ENCODE measurements at places on chromosomes 4 and X. TPM values are rescaled to one million over a fixed set of nuclear protein-coding genes. Genes with fewer than 3 reads are reported as not detected.

TMEM271 gene
- 0.34 TPM for total RNA-seq

DNA sequence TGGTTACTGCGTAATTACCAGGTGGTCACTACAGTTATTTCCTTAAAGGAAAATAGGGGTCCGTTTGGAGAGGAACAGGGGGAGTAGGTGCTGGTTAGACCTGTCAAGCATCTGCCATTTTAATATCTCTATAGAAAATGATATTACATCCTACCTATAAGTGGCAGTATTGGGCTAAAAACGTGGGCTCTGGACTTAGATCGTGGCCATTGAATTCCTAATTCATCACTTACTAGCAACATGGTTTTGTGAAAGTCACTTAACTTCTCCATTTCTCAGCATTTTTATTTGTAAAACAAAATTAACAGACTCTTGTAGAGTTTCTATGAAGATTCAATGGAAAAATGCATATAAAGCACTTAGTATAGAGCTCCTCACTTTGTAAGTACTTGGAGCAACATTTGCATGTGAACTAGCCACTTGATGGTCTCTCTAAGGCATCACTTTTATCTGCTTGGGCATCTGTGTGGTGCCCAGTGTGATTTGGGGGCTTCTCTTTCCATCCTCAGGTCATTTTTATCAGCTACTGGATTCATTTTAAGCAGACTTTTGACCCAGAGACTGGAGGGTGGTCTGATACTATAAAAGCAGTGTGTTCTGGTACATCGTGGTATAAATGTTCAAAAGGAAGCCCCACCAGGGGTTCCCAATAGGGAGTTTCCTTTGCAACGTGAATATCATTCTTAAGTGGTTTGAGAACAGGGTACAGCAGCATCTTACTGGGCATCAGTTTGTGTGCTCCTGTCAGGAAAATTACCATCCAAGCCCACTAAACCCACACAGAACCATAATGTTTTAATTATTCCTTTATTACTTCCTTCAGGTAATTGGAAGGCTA is 42.7 kb upstream of the RASSF6 start:
- no peak for DNase-seq

ANK2 gene
- total RNA-seq = 84.8 TPM

DNA sequence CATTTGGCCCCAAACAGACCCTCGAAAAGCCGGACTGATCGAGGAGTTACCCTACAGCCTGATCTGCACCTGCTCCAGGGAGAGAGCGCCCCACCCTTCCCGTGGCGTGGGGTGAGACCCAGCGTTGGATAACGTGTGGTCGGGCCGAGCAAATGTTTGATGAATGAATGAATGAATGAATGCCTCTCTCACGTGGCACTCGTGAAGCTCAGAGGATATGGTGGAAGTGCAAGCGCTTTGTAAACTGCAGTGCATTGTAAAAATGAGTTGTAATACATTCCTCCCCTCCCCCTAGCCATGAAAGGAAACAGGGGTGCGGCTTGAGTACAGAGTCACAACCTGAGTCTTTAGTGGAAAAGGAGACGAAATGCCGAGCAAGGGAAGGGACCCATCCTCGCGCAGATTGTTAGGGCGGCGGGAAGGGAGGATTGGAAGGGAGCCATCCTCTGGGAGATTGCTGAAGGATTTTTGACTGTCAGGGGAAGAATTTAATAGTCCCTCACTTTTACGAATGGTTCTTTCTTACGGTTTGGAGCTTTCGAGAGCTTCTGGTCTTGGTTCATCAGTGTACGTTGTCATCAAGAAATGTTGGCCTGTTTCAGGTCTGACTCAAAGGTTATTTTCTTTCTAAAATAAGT is 772 bp upstream of the FBXW7 start:
- DNase-seq = no peak

DNA sequence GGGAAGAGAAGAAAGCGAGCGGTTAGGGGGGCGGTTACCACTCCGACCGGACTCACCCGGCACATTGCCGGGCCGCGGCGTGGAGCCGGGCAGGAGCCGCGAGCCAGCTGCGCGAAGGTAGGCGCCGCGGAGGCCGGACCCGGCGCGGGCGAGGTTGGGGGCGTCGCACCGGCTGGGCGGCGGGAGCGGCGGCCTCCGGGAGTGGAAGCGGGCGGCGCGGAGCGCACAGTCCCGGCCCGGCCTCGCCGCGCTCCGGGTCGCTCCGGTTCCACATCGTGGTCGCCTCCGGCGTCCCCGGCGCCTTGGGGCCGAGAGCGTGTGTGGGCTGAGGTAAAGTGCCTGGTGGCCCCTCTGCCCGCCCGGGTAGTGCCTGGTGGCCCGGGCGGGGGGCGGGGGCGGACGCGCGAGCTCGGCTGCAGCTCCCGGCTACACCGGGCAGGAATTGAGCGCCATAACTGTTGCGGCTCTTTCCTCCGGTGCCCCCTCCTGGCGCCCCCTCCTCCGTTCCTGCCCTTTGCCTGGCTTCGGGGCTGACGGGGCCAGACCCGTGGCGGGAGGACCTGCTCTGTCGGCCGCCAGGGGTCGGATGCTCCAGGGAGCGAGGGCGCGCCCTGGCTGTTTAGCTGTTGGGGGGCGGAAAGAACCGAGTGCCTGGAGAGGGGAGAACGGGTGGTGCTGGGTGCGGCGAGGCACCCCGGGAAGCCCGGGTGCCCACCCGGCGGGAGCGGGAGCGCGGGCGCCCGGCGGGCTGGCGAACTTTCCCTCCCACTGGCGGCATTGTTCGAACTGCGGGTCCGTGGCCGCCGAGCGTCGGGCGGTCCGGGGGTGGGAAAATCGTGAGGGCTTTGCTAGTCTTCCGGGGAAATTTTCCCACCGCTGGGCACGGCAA is 626 bp downstream of the JADE3 start:
- DNase-seq = no peak

GRCh38 chrX:94361241-94361640 is 687.2 kb downstream of the FAM133A start:
- DNase-seq = no peak

DNA sequence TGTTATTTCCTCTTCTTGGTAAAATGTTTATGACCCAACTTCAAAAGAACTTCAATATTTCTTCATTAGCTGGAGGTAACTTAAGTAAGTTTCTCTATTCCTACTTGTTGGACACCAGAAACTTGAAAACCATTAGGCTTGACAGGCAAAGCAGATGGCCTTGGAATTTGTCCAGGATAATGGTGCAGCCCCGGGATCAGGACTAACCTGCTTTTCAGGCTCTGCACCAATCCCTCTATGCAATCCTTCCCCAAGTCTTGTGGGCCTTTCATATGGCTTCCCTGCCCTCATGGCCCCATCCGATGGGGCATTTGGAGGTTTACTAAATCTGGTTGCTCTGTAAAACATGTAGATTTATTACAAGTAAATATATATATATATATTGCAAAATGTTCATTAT is 68.5 kb downstream of the SPINK2 start:
- no peak for DNase-seq

DNA sequence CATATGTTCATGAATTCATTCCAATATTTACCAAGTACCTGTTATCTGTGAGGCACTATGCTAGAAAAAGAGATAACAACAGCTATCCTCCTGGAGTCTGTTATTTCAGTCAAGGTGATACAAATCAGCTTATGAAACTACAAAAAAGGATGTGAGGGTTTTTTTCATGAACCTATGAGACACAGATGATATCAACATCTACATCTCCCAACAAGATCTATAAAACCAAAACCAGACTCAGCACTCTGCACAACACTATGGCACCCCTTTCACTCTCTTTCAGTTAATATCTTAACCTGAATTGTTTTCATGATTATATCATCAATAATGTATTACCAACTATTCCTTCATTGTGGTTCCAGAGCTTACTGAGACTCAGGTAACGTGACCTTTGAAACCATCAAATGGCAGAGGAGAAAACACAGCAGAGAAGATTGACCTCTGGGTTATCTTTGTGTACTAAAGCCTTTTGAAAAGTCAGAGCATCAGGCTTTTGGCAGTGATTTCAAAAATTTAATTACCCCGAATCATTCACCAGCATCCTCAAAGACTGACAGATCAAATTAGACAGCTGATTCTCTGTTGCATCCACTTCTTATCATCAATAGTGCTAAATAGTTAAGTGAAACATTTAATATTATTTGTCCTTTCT is 244.6 kb upstream of the FTHL17 start:
- no peak for DNase-seq

CLDN22 gene
- not detected for total RNA-seq

GRCh38 chr4:104429150-104429741 is 65.4 kb downstream of the CXXC4 start:
- DNase-seq = no peak

GRCh38 chrX:153491351-153491914 is 3.3 kb upstream of the BGN start:
- no peak for DNase-seq

- no peak for DNase-seq
These were observed 5.0 kb downstream of the PRMT9 start for GRCh38 chr4:147678796-147679549.

- DNase-seq = no peak
These were observed 111.9 kb downstream of the PHKA2 start for GRCh38 chrX:18871970-18872369.

GRCh38 chr4:114547340-114548134 is 51.1 kb upstream of the UGT8 start:
- DNase-seq = no peak

DNA sequence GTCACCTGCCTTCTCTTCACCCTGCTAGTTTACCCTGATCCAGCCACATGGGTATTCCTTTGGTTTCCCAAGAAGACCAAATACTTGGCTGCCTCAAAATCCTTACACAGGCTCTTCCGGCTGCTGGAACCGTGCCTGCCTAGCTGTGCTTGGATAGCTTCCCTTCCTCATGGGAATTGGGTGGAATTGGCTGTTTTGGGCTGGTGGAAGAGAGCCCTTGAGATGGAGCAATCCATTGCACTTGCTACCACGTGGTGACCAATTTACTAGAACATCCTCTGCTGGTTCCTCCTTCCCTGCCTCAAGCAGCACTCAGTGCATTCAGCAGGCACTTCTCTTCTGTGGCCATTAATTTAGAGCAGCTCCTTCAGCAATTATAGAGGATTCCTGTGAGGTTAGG is 119.3 kb upstream of the AP1S2 start:
- no peak for DNase-seq

DNA sequence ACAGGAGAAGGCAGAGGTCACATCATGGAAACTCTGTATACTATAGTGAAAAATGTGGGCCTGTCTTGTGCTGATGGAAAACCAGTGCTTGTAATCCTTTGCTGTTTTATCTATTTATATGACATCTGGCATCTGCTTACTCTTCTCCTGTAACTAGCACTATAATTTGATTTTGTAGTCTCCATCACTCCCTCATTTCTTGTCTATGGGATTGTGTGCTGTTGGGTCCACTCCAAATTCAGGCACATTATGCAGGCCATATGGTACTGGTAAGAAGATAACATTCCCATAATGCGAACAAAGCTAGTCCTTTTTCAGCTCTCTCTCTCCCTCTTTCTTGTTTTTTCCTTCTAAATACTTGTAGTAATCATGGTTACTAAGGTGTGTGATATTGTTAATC is 581.2 kb upstream of the IGFBP7 start:
- no peak for DNase-seq

ATP11C gene
- 26.1 TPM for total RNA-seq

PAGE2 gene
- total RNA-seq = not detected

CT45A3 gene
- total RNA-seq = not detected

GRCh38 chrX:51332188-51332942 is at the start of gene NUDT10:
NUDT10 (plus strand) TSS chrX:51332822; CDS start chrX:51332966, 144 bp downstream.
- no peak for DNase-seq

DNA sequence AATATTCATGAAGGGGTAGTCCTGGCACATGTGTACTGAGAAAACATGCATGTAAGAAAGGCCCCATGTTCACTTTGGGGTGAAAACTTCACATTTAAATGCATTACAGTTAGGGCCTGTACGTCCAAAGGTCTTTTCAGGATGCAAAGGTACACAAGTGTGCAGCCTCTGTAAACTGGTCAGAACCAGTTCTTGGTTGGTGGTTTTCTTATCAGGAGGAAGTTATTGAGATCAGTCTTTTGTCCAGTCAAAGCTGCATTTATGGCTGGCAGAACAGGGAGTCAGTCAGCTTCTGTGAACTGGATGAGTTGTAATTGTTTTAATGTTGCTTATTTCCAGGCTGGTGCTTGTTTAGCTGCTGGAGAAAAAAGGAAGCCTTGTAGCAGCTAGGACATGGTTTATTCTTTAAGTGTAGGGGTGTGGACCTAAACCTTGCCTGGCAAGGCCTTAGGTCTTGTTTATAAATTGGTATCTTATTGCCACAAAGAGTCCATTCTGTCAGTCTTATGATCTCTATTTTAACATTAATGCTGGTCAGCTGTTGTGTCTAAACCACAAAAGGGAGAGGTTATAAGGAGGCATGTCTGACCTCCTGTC is 1906.6 kb upstream of the TENM3 start:
- DNase-seq = no peak

- DNase-seq = no peak
These were observed 196.3 kb downstream of the GPAT3 start for GRCh38 chr4:83732114-83732635.

DNA sequence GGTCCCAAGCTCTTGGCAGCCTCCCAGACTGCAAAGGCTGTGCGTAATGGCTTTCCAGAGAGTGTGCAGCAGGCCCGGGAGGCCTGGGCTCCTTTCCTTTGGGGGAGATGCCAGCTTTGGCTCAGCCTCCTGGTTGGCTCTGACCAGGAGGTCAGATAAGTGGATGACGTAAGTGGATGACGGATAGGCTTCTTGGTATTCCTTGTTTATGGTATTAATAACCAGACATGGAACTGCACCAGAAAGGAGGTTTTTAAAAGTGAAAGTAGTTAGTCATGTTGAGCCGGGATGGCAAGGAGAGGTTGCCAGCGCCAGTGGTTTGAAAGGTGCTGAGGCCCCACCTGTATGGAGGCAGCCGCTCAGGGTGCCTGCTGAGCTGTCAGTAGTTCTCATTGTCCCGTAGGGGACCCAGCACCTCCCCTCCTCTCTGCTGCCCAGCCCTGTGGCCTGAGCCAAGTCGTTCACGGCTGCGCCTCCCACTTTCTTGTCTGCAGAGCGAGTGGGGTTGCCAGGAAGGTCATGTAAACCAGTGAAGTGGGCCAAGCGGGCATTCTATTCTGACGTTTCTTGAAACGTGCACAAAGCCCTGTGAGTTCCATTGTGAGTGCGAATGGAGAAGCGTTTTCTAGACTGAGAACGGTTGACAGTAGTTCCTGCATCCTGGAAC is 28.7 kb upstream of the STOX2 start:
- peak; percentile 84 for DNase-seq

FGFRL1 gene
- total RNA-seq = 30.5 TPM

GRCh38 chr4:140116442-140117104 is 37.4 kb downstream of the MAML3 start:
- DNase-seq = no peak

- no peak for DNase-seq
These were observed 264.6 kb downstream of the TENM3 start for GRCh38 chr4:182507805-182508204.

- DNase-seq = no peak
These were observed 80.8 kb downstream of the APBB2 start for GRCh38 chr4:41133454-41134018.

DNA sequence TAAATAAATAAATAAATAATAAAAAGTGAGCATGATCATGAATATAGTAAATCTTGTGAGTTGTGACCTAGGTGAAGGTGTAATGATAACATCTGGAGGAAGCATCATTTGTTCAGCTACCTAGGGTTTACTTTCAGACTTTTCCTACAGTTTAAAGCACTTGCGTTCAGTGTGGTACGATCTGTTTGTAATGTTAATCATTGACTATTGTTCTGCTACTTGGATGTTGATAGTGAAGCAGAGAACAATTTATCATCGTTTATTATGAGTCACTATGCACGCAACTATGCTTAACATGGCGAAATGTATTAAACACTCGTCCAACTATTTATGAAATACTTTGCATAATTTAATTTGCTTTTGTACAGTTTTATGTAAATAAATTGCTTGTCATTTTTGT is 426.2 kb downstream of the PCDH7 start:
- no peak for DNase-seq
